ENCODE measurements at places on chromosomes 11 and 22.

DNA sequence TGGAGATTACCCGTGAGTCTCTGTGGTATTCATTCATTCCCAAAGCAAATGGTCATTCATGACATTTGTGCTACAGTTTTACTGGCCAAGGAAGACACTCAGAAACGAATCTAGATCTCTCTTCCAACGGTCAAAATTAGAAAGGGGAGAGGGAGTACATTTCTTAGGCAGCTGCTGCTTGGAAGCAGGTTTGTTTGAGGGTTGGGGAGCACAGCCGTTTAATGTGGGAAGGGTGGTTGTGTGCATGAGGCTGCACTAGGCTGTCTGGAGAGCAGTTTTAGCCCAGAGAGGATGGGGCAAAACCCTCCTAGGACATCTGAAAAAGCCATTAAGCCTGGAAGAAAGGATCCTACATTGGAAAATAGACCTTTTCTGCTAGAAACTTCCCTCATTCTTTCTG is 29.7 kb upstream of the TIMP3 start:
- no peak for DNase-seq

GRCh38 chr22:50184902-50185374 is 775 bp upstream of the TRABD start:
- DNase-seq = no peak

GRCh38 chr11:45171550-45171949 is 25.1 kb downstream of the PRDM11 start:
- DNase-seq = no peak

DNA sequence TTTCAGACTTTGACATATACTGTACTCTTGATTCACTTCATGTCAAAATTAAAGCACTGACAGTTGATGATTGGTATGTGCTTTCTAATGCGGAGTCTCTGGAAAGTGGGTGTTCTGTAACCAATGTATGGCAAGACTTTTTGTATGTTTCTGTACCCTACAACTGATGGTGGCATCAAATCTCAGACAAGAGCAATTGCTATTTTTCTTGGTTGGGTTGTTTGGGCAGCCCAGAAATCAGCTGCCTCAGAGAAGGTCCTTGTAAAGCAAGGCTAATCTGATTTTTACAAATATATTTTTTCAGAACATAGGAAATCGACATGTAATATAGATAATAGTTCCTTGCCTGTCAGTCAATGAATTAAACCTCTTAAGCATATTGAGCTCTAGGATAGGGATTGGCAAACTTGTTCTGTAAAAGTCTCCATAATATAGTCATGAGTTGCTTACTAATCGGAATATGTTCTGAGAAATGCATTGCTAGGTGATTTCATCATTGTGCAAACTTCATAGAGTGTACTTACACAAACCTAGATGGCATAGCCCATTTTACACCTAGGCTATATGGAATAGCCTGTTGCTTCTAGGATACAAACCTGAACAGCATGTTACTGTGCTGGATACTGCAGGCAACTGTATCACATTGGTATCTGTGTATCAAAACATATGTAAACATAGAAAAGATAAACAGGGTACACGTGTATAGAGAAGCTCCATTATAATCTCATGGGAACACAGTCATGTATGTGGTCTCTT is 10.2 kb upstream of the OOSP4A start:
- DNase-seq = no peak

DNA sequence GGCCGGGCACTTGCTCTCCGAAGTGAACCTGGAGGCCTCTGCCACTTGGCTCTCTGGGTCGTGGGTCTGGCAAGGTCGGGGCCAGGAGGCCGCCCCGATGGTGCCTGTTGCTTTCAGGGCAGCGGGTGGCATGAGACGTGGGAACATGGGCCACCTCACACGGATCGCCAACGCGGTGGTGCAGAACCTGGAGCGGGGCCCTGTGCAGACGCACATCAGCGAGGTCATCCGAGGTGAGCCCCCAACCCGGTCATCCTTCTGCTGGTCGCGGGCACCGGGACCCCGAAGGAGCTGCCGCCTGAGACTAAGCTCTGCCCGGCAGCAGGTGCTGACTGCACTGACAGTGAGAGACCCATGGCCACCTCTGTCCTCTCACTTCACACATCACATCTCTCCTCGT is 40.0 kb downstream of the SBF1 start:
- DNase-seq = no peak
